T-helper 2 cell treated with Interferon-gamma antibody and Interleukin-4, amounts not matched to agents 5 μg/mL and 100 μg/mL, for 36 hours (primary cell): ENCODE measurements at places on chromosomes 2 and 18.
A peak's percentile ranks its signal among the peaks of the same experiment; 100 is the strongest.

DNA sequence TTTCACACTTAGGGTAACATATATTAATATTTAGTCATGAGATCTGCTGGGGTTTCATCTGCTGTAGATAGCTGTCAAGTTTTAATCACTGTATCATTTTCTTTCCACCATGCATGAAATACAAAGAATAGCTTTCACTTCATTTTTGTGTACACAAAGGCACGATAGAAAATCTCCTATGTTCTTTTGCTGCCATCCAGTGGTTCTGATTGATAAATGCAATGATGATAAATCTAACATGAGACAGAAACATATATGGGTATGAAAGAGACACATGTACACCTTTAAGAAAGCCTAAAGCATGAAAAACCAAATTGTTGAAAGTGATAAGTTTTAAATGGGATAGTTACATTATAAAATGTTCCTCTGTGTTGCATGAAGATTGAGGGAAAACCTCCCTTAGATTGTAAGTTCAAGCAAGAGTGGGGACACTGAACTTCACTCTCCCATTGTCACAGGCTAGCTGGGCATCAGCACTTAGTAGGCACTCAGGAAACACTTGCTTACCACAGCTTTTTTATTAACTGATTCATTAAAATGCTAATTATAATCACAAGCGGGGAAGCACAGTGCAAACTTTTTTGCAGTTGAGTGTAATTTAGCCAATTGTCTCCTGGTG lies 31.2 kb downstream of the C1D start:
- no peak for DNase-seq

- no peak for DNase-seq
These were observed 107.0 kb downstream of the KCNF1 start for GRCh38 chr2:11018651-11019185.

DNA sequence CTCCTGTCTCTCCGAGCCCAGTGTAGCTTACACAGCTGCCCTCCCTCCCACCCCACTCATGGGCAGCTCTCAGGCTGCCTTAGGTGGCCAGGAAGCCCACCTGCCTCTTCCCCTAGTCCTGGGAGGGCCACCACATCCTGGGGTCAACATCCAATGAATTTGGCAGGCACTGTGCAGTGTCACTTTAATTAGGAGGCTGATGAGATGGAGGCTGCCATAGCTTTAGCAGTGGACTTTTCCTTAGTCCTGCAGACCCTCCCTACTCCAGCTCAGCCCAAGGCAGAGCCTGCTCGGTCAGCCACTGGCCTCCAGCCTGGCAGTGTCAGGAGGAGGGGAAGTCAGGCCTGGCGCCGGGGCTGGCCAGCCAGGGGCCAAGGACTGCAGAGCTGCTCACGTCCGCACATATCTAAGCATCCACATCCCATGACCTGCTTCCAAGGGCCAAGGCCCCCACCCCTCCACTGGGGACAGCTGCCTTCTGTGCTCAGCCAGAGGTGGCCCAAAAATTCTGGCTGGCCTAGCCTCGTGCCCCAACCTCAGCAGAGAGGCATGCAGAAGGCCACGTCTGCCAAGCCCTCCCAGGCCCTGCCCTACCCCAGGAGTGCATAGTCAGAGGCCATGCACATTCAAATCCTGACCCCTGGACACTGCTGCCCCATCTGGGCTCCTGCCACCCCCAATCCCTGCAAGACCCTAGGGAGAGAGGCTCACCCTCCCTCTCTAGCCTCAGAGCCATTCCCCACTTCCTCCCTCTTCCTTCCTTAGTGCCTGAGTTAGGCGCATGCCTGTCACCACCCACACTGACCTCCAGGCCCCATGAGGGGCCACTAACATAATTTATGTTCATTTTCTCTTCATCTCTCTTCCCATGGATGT lies 33.1 kb downstream of the ADRA2B start:
- DNase-seq, result no peak

DNA sequence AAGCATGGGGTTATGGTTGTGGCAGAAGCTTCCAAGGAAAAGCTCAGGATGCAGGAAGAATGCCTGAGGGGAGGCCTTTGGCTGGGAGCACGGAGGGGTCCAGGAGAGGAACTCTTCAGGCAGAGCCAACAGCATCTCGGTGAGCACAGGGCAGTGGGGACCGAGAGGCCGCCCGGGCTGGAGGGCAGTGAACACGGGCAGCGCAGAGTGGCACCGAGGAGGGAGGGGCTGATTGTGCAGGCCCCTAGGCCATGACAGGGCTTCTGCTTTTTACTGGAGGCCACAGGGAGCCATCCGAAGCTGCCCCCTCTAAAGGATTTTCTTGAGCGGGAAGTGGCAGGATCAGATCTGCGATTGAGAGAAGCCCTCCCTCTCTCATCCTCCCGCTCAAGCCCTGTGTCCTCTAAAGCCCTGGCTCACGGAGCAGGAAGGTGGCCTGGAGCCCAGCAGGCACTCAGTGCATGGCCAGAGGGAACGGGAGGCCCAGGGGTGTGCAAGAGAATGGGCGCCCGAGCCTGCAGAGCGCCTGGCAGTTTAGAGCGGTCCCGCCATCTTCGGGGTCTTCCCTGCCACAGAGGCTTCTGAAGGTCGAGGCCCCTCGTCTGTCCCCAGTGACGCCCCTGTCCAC lies 110.0 kb upstream of the STON1 start:
- DNase-seq, result no peak

DNA sequence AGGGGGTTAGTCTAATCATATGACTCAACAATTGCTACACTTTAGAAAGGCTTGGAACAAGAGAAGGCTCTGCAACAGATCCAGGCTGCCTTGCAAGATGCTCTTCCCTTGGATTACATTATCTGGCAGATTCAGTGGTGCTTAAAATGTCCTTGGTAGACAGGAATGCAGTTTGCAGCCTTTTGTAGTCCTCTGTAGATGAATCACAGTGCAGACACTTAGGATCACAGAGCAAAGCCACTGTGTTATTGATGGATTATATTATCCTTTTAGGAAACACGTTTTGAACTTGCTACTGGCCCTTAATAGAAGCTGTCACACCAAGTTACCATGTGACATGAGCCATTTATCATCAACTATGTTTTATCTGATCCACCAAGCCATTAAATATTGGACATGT lies 152.2 kb downstream of the CBLN2 start:
- DNase-seq, result no peak

DNA sequence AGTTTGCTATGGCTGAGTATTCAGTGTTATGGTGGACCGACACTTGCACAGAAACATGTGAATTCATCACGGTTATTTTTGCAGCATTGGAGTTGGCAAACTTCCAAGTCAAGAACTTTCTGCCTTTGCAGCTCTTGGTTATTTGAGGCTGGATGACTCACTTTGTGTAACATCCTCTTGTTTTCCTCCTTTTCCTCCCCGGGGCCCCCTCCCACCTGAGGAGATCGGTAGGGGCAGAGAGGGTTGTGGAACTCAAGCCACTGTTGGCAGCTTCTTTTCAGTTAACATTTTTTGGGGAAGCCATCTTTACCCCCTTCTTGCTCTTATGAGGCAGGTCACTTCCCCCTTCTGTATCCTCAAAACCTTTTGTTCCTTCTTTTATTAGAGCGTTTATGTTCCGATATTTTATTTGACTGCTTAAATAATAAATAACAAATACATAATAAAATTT lies 48.6 kb downstream of the DDX1 start:
- DNase-seq, result no peak

GRCh38 chr2:202133909-202134265 lies 60.8 kb downstream of the KIAA2012 start:
- no peak for DNase-seq

DNA sequence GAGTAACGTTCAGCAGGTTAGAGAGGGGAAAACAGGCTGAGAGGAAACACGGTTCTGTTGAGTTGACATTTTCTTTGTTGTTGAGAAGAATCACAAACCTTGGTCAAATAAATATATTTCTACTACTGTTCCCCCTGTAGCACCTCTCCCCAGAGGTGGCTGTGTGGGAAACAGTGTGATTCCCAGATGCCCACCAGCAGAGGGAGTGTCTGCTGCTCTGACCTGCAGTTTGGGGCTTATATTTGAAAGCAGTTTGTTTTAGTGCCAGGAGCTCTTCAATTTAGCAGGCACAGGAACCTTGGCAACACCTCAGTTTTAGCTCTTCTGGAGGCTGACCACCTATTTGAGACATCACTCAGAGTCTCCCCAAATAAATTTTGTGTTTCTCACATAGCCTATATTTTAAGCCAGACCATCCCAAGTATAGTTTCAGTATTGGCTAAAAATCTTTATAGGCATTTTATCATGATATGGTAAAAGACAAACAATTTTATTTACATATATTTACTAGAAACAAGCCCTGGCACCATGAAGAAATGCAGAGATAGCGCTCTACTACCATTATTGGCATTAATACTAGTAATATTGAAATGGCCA lies 75.7 kb downstream of the PIK3C3 start:
- DNase-seq, result no peak

- DNase-seq, result no peak
These were observed 1.2 kb downstream of the STON1 start for GRCh38 chr2:48531141-48531648.

GRCh38 chr2:201969241-201969937 lies 64.3 kb upstream of the FZD7 start:
- DNase-seq, result no peak

DNA sequence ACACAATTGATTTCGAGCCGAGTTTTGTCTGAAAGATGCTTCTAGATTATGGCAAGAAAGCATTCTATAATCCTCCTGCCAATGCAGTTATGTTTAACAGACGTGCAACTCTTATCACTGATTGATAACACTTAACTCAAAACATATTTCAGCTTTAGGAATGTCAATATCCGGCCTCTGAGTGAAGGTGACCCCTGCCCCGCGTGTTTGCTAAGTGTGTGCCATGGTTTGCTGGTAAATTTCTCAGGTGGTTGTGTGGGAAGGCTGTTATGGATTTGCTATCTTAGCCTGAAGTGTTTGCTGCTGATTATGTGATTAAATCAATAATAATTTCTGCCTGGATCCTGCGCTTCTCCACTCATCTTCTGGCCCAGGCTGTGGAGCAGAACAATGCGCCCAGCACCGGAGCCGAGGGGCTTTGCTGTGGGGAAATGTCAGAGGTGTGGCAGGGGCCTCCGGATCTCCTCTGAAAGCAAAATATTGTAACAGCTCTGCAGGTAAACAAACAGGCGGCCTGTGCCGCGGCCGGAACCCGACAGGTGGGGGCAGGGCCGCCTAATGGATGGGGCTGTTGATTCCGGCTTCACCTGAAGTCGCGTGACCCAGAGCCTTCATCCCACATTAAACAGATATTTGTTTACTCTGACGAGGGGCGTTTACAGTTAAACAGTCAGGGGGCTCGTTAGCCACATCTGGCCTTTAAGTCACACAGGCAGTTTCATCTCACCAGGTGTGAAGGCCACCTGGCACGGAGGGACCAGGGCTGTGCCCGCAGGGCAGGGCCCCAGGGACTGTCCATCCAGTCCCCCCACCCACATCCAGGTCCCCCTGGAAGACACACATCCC lies 210.7 kb upstream of the SALL3 start:
- no peak for DNase-seq

GRCh38 chr2:232772531-232772930 lies 3.8 kb downstream of the KCNJ13 start:
- peak; percentile 11 for DNase-seq

DNA sequence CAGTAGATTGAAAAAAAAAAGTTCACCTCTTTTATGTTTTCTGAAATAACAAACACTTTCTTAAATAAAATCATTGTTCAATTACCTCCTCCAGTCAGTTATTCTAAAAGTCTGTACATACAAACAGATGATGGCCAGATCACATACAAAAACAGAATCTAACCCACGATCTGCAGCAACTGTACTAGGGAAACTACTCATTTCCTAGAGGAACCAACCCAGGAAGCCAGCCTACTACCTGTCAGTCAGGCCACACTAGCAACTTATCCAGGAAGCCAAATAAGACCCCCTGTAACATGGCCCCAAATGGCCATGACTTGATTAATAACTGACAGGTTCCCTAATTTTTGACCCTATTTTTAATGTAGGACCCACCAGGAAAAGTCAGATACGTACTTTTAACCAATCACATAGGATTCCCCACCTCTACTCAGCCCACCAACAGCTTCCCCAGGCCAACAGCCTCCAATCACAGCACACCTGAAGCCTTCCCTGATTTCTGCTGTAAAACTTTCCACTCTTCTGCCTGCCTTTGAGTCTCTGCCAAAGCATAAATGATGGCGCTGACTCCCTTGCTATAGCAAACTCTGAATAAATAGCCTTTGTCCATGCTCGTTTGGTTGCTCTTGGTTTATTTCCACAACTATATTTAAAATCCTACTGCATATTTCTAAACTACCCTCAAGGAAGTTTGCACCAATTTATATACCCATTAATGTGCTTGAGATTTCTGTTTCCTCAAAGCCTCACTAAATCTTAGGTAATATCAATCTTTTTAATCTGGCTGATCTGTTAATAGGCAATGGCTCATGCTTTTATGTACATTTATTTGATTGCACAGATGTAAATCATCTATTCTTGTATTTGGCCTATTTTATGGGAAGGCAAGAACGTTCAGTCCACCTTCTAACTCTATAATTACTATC lies 486.4 kb downstream of the FBXO15 start:
- no peak for DNase-seq

GRCh38 chr2:240363746-240364581 lies 71.5 kb upstream of the GPC1 start:
- DNase-seq, result no peak

- DNase-seq, result no peak
These were observed 34.6 kb downstream of the PRPF40A start for GRCh38 chr2:152682663-152683062.

GRCh38 chr2:113915082-113915819 lies 25.4 kb downstream of the ACTR3 start:
- DNase-seq, result no peak

- no peak for DNase-seq
These were observed 83.1 kb upstream of the RBM44 start for GRCh38 chr2:237715459-237715947.

DNA sequence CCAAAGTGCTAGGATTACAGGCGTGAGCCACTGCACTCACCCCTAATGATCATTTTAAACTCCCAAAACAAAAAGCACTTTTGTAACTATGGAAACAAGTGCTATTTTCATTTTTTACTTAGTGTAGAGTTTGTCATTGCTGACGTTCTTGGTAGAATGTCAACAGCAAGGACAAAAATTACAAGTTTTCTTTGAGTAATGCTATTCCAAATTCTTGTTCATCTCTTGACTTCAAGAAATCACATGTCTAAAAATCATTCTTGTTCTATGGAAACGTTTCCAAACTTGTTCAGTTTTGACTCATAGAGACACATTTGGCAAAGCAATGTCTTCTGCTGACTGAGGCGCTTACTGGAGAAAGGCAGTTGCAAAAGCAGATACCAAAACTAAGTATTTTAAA lies 82.6 kb downstream of the MBP start:
- DNase-seq, result no peak

GRCh38 chr2:219541611-219542180 lies 1.9 kb downstream of the CHPF start:
- peak; percentile 84 for DNase-seq
